Stimulated activated CD4-positive, alpha-beta T cell treated with anti-CD3 and anti-CD28 coated beads, Interleukin-15, amount 100 ng/mL, for 48 hours (primary cell): ENCODE measurements at places on chromosomes 3 and 15.

DNA sequence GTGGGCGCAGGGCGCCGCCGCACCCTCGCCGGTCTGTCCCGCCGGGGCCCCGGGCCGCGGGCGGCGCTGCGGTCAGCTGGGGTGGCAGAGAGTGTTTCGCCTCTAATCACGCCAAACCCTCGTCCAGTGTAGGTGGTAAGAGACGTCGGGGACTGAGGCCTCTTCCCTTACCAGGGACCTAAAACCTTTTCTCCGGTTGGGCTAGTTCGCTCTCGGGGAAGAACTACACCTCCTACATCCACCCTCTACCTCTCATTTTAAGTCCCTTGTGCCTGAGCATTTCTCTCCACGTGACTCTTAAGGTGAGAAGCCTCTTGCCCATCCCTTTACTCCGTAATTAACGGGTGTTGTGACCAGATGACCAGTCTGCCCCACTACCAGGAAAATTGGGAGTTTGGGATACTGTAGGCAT, 520 bp downstream of the TMEM42 start:
- DNase-seq = no peak

DNA sequence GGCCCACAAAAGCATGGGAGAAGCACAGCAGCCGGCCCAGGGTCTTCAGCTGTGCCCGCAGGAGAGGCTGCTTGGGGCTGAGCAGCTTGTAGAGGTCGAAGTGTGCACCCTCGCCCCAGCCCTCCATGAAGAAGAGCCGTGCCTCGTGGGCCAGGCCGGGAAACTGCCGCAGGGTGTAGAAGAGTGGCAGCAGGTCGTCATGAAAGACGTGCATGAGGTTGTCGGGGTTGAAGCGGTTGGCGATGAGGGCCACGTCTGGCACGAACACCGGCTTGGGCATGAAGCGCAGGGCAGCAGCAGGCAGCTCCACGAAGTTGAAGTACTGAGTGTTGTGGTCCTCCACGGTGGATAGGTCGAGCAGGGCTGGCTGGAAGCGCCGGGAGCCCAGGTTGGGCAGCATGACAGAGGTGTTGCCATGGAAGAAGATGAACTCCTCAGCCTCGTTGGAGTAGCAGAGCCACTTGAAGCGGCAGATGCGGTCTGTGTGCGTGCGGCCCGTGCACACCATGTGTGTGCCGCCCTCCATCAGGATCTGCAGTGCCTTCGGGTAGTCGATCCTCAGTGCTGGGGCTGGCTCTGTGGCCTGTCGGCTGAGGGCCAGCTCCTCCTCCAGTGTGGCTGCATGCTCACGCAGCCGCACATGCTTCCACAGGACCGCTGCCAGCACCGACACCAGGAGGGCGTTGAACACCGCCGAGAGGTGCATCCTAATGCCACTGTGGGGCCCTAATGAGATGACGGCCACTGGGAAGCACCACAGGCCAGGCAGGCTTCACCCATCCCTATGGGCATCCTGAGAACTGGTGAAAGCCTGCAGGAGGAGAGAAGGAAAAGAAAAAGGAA, 24.9 kb downstream of the POMGNT2 start:
- DNase-seq = no peak

DNA sequence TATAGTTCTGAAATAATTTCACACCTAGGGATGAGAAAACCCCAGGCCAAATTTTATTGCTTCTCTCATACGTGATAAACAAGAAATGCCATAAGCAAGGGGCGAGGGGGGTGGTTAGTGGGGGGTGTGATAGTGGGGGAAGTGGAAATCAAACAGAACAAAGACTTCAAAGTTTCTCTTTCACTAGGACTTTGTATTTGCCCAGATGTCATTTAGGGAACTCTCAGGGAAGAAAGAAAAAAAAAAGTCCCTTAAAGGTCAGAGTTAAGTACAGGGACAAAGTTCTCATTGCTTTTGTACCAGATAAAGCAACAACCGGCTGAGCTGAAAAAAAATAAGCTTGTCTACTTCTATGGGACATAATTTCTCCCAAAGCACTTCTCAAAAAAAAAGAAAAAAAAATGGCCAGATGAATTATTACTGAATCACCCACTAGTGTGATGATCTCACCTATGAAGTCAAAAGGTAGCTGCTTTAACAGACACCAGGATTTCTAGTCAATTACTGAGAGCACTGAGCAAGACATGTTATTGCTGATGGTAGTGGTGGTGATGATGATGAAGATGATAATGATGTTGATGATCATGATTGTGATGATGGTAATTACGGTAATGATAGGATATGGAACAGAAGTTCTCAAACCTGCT, 56.2 kb downstream of the FHIT start:
- DNase-seq = no peak

GRCh38 chr3:187858041-187858440, 112.8 kb upstream of the BCL6 start:
- no peak for DNase-seq

DNA sequence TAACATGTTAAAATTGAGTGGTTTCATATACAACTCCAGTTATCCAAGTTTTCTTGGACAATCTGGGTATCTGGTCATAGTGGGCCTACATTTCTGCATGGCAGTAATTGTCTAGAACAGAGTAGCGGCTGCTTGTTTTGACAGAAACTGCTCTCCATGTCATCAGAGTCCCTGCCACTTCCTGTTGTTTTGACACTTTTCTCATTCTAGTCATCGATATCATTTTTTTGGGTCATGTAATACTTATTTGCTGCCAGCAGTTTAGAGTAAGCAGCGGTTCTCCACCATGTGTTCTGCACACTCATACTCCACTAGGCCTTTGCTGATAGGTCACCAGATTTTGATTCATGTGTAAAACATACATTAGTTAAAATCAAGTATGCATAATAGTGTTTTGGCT, 81.5 kb downstream of the SLC25A26 start:
- DNase-seq = peak; percentile 28

DNA sequence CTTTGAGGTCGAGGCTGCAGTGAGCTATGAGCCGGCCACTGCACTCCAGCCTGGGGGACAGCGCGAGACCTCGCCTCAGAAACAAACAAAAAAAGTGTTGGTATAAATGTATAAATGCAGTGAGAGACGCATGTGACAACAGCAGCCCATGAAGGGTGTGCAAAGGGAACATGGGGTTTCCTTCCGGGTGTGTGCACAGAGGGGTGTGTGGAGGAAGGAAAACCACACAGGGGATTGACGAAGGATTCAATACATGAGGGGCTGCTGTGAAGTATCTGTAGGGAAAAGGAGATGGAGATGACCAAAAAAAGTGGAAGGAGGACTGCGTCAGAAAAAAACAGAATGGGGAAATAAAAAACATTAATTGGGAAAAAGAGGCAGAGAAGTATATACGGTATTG, 1.1 kb downstream of the MTFMT start:
- DNase-seq = no peak

- peak; percentile 73 for DNase-seq
Measured at GRCh38 chr15:90059208-90059985, 42.9 kb downstream of the IDH2 start.
